Activated CD8-positive, alpha-beta memory T cell treated with anti-CD3 and anti-CD28 coated beads, Interleukin-2, amount 50 U/mL, for 48 hours (primary cell): ENCODE measurements at places on chromosomes 7 and 10.

GRCh38 chr10:70930263-70931000, 42.1 kb upstream of the PCBD1 start:
- DNase-seq = no peak

DNA sequence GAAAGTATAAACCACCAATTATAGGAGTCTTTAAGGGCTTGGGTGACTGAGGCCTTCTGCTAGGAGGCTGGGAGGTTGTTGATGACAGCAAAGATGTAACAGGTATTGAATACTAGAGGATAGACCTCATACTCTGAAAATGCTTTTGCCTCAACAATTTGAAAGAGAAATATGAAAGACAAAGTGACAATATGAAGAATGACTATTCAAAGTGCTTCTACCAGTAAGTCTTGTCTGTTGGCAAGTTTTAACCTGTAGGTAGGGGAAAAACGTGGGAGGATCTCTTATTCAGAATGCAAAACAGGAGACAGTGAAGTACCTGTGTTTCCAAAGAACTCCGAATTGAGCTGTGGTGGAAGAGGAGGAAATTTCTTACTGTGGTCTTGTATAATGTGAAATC, 38.2 kb downstream of the GBF1 start:
- no peak for DNase-seq

DNA sequence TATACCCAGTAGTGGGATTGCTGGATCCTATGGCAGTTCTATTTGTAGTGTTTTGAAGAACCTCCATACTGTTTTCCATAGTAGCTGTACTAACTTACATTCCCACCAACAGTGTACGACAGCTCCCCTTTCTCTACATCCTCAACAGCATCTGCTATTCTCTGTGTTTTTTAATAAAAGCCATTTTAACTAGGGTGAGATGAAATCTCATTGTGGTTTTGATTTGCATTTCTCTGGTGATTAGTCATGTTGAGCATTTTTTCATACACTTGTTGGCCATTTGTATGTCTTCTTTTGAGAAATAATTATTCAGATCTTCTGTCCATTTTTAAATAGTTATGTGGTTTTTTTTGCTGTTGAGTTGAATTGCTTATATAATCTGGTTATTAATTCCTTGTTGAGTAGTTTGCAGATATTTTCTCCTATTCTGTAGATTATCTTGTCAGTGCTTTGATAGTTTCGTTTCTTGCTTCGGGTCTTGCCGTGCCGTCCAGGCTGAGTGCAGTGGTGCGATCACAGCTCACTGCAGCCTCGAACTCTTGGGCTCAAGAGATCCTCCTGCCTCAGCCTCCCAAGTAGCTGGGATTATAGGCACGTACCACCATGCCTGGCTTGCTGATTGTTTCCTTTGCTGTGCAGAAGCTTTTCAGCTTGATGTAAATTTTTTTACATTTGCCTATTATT, 12.0 kb downstream of the MTG1 start:
- no peak for DNase-seq

DNA sequence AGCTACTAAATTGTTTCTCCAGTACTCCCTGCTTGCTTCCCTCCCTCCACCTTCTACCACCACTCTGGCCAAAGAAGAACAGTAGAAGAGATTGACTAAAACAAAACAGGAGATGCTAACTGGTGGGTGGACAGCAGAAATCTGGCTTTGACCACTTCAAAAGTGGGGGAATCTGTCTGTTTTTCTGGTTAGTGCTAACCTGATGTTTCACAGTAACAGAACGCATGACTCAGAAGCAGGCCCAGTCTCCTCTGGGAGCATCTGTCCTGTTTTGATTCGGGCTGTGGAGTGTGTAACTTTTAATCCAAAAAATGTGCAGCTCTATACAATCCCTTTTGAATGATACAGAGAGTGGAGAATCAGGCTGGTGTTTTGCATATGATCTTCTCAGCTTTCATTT, 32.7 kb upstream of the ZNF438 start:
- no peak for DNase-seq

GRCh38 chr7:108181073-108181985, 51.2 kb upstream of the LAMB4 start:
- DNase-seq = no peak

GRCh38 chr10:34988397-34989067, 101.6 kb downstream of the CUL2 start:
- DNase-seq = no peak
